Cardiac septum (tissue), 1 donor: ENCODE measurements at places on chromosomes 4 and X. TPM values are rescaled to one million over a fixed set of nuclear protein-coding genes. Genes with fewer than 3 reads are reported as not detected.

GRCh38 chrX:17067534-17067933 is 121.1 kb downstream of the REPS2 start:
- no peak for DNase-seq

GRCh38 chr4:182560358-182560757 is 317.2 kb downstream of the TENM3 start:
- DNase-seq: no peak

DNA sequence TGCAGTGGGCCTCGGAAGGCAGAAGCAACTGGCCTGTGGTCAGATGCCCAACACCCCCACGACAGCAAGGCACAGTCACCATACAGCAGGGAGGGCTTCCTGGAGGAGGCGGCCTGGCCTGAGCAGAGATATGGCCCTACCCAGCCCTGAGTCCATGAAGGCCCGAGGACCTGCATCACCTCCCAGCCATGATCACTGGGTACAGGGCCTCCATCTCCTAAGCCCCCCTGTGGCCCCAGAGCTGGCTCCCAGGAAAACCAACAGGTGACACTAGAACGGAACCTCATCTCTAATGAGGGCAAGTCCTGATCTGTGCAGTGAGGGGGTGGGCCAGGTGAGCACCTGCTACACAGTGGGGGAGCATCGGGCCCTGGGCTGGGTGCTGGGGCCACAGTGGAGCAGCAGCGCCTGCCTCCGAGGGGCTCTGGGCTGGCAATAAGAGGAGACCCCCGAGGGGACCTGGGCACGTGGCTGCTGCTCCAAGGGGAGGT is 26.2 kb upstream of the MXD4 start:
- DNase-seq: no peak

DNA sequence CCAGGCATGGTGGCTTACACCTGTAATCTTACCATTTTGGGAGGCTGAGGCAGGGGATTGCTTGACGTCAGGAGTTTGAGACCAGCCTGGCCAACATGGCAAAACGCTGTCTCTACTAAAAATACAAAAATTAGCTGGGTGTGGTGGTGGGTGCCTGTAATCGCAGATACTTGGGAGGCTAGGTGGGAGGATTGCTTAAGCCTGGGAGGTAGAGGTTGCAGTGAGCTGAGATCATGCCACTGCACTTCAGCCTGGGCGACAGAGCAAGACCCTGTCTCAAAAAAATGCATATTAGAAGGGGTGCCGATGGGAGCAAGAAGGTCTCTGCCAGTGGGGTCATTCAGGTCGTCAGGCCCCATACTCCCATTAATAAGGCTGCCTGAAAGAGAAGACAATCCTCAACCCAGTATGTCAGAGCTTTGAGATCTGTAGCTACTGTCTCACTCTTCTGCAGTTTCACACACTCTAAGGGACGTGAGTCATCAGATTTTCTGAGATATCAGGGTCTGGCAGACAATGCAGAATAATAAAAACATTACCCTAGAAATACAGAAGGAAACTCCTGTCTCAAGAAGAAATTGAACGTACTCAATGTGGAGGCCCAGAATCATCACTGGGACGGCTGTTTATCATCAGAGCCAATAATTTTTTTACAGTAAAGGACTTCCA is 176.7 kb upstream of the FAT1 start:
- DNase-seq: no peak

GRCh38 chrX:86137071-86137470 is 11.2 kb upstream of the DACH2 start:
- no peak for DNase-seq

- DNase-seq: no peak
These were observed 655.6 kb upstream of the GALNTL6 start for GRCh38 chr4:171157462-171158082.

GNL3L gene
- 35.3 TPM for total RNA-seq

SPOCK3 gene
- not detected for total RNA-seq

SERPINA7 gene
- not detected for total RNA-seq
